NCI-H2081 treated with DMSO at 0.1 percent for 48 hours (cell line): ENCODE measurements at places on chromosomes 3 and 15.

- no peak for DNase-seq
Measured at GRCh38 chr3:13022348-13023234, 50.6 kb downstream of the IQSEC1 start.

DNA sequence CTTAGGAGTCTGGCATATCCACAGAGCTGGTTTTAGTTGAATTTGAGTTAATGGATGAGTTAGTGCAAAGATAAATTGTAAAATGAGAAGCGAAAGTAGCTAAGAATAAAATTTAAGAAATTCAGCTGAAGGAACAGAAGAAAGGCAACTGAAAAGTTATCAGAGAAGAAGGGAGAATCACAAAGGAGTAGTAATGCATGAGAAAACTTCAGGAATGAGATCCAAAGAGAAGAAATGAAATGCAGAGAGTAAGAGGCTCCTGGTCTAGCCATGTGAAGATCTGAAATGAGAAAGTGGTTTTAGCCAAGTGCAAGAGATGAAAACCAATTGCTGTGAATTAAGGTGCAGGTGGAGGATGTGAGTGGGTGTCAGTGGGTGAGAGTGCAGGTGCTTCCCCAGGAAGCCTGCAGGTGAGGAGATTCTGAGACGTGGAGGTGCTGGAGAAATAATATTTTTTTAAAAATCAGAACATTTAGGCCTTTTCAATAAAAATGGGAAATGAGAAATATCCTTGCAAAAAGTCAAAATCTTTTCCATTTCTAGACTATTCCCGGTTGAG is 18.5 kb downstream of the KBTBD8 start:
- DNase-seq, result no peak

- DNase-seq, result no peak
Measured at GRCh38 chr15:63504979-63505841, 817 bp downstream of the USP3 start.

GRCh38 chr15:67082007-67082536 is 16.7 kb downstream of the SMAD3 start:
- DNase-seq, result no peak

- no peak for DNase-seq
Measured at GRCh38 chr3:122993124-122993978, 34.2 kb downstream of the SEMA5B start.

- no peak for DNase-seq
Measured at GRCh38 chr15:51132384-51133139, 37.9 kb upstream of the TNFAIP8L3 start.

DNA sequence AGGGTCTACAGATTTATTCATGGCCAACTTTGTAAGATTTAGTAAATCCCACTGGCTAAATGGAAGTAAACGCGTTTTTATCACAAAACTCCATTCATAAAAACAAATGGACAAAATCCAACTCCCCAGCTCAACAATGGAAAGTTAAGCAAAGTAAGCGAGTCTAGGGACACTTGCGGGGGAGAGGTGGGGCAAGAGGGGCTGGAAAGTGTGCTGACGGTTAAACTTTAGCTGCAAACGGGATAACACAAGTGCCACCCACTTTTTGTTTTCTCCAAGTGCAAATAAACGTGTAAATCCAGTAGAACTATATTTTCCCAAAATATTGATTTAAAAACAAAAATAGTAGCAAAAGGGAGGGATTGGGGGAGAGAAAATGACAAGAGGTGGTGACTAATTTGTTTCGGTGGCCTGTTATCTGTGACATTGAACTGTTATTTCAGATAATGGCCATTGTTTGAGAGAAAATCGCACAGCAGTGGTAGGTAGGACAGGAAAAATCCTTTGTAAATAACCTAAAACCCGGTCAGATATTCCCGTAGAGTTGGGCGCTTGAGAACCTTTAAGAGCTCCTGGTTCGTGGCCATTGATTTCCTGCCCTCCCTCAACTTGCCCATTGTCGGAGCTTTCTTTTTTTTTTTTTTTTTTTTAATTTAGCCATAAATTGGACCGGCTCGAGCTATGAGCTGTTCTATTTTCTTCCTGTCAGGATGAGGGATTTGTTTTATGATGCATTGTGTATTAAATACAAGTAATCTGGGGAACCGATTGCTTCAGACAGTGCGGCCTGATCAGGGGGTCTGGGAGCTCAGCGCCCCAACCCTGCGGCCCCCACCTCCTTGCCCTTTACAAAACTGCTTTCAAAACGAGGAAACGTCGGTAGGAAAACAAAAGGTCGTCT is 514.8 kb downstream of the MECOM start:
- no peak for DNase-seq

- no peak for DNase-seq
Measured at GRCh38 chr3:59046839-59047238, 3.0 kb downstream of the CFAP20DC start.

DNA sequence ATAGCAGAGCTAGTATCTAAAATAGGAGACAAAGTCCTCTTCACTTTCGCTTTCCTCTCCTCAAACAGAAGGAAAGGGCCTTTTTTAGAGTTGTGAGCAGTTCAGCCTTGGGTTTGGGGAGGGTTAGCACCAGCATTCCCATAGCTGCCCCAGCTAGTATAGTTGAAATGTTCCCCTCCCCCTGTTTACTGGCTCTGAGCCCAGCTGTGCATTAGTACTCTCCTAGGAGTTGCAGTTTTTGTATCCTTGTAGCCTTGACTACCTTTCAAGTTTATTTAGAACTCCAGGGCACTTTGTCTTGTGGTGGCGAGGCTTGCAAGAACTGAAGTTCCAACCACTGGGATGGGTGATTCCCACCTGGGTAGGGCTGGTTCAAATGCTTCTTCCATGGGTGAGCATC is 245.1 kb upstream of the NAALADL2 start:
- DNase-seq, result peak; percentile 22

- DNase-seq, result no peak
Measured at GRCh38 chr15:67510597-67511190, 10.2 kb upstream of the C15orf61 start.

DNA sequence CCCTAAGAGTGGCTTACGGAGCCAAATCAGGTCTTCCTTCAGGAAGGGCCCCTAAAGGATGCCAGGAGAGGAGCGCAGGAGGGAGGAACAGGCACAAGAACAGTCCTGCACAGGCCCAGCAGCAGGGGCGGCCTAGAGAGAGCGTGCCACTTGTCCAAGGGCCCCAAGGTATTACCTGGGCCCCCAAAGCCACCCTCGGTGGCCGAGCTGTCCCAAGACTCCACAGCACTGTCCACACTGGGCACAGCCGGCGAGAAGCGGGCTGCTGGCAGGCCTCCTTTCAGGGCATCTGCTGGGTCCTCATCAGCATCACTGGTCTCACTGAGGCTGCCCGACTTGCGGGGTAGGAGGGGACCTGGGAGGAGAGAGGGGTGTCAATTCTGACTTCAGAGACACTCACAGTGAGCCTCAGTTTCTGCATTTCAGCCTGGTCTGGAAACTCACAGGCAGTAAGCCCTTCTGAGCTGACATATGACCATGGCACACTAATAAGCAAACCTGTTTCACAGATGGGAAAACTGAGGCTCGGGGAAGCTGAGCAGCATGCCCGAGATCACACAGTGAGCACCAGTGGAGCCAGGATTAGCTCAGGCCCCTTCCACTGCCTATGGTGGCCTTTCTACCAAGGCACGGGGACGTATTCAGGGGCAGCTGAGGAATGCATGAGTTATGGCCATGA is 33.4 kb downstream of the GRIP2 start:
- no peak for DNase-seq

DNA sequence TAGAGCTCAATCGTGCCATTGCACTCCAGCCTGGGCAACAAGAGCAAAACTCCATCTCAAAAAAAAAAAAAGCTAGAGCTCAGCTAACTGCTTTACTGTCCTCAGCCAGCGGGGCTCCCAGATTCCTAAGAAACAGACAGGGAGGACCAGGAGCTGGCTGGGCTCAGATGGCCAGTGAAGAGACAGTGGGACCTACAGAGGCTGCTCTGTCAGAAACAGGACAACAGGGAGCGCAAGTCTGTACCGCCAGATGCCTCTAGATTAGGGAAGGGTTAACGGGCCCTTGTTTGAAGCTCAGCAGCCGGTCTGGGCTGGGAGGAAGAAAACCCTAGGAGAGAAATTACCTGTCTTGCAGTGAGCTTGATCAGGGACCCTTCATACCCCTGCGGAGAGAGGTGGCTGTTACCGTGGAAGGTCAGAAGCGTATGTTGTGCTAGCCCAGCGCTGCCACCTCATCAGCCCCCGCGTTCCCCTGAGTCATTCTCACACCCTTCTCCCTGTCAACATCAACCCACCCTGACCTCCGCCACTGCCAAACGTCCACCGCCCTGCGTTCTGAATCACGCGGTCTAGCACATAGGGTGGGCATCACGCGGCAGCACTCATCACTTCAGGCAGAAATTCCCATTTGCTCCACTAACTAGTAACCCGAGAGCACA is 25.3 kb downstream of the RBPMS2 start:
- no peak for DNase-seq

DNA sequence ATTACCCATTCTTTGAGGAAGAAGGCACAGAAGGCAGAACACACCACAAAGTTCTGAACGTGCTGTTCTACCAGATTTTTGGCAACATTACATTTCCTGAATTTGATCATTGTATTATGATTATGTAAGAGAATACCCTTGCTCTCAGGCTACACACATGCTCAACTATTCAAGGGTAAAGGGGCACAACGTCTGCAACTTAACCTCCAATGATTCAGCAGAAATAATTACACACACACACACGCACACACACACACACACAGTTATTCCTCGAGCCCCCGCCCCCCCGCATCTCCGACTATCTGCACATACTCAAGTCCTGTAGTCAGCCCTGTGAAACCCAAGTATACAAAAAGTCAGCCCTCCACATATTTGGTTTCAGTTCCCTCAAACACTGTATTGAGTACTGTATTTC is 26.8 kb downstream of the RPN1 start:
- no peak for DNase-seq

GRCh38 chr3:11690863-11691766 is 47.4 kb upstream of the VGLL4 start:
- DNase-seq, result no peak

DNA sequence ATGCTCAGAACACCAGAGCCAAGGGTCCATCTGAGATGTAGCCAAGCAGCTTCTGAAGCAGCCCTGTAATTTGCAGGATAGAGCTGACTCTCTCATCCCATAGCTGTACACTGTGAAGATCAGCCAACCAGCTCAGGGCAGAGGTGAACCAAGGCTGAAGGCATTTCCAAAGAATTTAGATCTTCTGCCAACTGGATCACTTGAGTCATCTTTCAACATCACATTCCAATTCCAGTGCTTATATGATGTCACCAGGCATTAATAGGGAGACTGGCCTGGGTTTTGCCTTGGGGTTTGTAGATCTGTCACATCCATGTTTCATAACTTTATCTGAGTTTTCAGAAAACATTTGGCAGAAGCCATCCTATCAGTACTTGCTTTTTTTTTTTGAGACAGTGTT is 98.2 kb downstream of the NR2F2 start:
- no peak for DNase-seq

GRCh38 chr3:69199942-69200341 is 77.5 kb upstream of the LMOD3 start:
- no peak for DNase-seq

GRCh38 chr3:16523778-16524177 is 10.3 kb upstream of the RFTN1 start:
- no peak for DNase-seq

DNA sequence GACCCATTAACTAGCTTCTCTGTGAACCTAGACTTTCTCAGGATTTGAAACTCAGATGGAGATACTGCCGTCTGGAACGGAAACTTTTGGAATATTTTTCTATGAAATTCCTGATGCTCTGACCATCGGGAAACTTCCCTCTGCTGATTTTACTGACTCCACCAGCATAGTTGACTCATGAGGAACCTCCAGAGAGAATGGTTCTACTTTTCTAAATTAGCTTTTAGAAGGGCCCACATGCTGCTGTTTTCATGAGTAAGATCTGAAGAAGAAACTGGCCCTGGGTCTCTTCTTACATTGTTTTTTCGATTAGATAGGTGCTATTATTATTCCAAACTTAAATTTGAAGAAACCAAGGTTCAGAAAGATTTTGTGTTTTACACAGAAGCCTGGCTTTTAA is 326.3 kb upstream of the NR2E3 start:
- no peak for DNase-seq

GRCh38 chr15:96412045-96412905 is 81.8 kb downstream of the NR2F2 start:
- no peak for DNase-seq

DNA sequence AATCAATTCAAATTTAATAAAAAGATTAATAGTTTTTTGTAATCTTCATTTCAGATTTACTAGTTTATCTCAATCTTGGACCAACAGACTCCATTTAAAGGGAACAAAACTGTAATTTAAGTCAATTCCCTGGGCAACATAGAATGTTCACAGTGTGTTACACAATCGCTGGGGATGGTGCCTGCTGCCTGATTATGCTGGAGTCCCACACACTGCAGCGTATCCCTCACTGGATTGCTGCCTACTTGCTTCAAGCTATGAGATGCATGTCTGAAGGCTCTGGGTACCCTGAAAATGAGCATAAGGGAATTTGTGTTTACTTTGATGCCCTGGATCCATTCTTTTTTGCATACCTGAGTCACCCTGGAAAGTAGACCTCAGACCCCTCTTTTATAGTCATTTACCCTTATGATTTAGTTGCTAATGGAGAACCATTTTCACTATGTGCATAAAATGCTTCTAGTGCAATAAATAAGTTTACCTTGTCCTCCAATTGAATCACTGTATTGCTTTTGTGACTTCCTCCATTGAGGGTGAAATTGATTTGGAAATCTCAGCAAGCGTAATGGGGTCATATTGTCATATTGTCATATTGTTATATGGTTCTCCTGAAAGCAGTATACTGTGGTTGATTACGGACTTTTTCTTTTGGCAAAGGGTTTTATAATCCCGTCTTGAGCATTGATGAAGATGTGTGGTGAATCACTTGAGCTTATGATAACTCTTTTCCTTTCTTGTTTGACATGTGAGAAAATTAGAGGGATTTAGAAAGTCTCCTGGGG is 35.9 kb downstream of the ITPR1 start:
- DNase-seq, result no peak

DNA sequence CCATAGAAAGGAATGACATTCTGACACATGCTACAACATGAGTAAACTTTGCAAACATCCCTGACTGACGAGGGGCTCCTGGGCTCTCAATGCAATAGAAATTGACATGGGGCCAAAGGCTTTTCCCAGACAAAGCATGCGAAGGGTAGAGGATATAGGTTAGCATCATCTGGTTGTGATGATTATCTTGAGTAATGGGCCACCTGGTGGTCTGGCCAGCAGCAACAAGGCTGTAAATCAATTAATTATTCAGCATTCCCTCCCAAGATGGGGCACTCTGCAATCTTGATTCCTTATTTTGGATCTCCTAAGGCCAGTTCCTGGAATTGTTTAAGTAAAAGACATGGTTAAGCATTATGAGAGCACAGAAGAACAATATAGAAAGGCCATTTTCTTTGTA is 99.2 kb downstream of the AGBL1 start:
- no peak for DNase-seq

GRCh38 chr3:61650276-61650675 is 88.9 kb downstream of the PTPRG start:
- no peak for DNase-seq

GRCh38 chr3:12974334-12974733 is 98.9 kb downstream of the IQSEC1 start:
- no peak for DNase-seq
